ENCODE measurements at places on chromosomes 3 and 15. TPM values are rescaled to one million over a fixed set of nuclear protein-coding genes. Genes with fewer than 3 reads are reported as not detected.

CCDC54 gene
- total RNA-seq: not detected

RARB gene
- 8.2 TPM for total RNA-seq

MUC4 gene
- total RNA-seq: 0.23 TPM

PLA2G4F gene
- total RNA-seq: 0.12 TPM

HYAL1 gene
- 2.7 TPM for total RNA-seq

CPLX3 gene
- not detected for total RNA-seq

SAMMSON gene
- not detected for total RNA-seq

GASK1A gene
- 41.3 TPM for total RNA-seq

SNURF gene
- 37.0 TPM for total RNA-seq

IL5RA gene
- total RNA-seq: 7.9 TPM

CCR8 gene
- total RNA-seq: not detected

LRRK1 gene
- total RNA-seq: 24.9 TPM

CCDC71 gene
- total RNA-seq: 30.2 TPM

MASP1 gene
- total RNA-seq: 0.40 TPM

GP5 gene
- 0.57 TPM for total RNA-seq
